Endothelial cell of umbilical vein (primary cell): ENCODE measurements at places on chromosomes 16 and 17. TPM values are rescaled to one million over a fixed set of nuclear protein-coding genes. Genes with fewer than 3 reads are reported as not detected.

DNA sequence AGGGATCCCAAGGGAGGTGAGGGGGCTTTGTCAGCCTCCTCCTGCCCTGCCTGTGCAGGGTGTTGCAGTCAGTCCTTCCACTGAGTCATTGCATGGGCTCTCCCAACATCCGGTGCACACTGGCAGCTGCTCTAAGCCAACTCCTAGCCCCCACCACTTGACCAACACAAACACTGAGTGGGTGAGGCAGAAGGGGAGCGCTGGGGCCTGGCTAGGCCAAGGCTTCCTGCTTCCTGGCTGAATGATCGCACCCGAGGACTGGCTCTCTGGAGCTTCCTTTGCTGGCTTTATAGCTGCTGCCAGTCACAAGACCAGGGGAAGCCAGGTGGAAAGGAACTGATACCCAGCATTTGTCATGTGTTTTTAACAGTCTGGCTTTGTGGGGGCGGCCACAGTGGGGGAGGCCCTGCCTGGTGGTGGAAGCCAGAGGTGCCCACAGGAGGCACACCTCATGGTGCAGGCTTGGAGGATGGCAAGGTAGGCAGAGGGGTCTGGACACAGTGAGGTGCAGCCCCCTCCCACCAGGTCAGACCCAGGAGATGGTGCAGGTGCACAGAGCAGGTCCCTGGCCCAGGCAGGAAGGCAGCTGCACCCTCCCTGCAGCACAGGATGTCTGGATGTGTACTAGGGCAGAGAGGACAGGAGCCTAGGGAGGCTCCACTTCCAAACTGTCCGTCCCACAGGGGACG, 6.8 kb downstream of the MPG start:
- H3K4me3 ChIP-seq = no peak overlapping the region
- peak overlapping the region; percentile 78 for H3K27ac ChIP-seq
- H3K36me3 ChIP-seq = peaks cover 25% of the 10 kb centered on the region
- H3K4me1 ChIP-seq = peaks cover 33% of the 10 kb centered on the region

- no peaks in the 10 kb centered on the region for H3K36me3 ChIP-seq
- H3K4me3 ChIP-seq = no peak overlapping the region
- no peaks in the 10 kb centered on the region for H3K27me3 ChIP-seq
- H3K4me1 ChIP-seq = no peaks in the 10 kb centered on the region
- H3K27ac ChIP-seq = no peak overlapping the region
- DNase-seq = no peak
Measured at GRCh38 chr16:1220841-1221627, 4.0 kb downstream of the TPSG1 start.

- H3K36me3 ChIP-seq = no peaks in the 10 kb centered on the region
- H3K27me3 ChIP-seq = no peaks in the 10 kb centered on the region
- no peak for DNase-seq
- H3K4me3 ChIP-seq = no peak overlapping the region
Measured at GRCh38 chr17:74339537-74340195, 13.6 kb downstream of the KIF19 start.

DNA sequence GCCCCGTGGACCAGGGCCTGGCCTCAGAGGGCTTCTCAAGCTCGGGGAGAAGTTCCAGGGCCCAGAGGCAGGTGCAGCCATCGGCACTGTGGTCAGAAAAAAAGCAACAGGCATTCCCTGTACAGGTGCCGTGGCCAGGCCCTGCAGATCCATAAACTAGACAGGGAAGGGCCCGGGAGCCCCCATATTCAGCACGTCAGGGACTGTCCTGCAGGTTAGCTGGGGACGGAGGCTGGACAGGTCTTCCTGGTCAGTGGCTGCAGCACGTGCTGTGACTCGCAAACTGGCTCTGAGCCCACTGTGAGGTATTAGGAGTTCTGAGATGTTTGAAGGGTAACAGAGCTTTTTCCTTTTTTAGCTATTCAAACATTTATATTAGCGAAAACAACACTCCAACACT, 15.0 kb upstream of the C16orf95 start:
- no peak overlapping the region for H3K4me3 ChIP-seq
- peaks cover 4% of the 10 kb centered on the region for H3K36me3 ChIP-seq
- DNase-seq = no peak
- H3K27me3 ChIP-seq = no peaks in the 10 kb centered on the region
- no peaks in the 10 kb centered on the region for H3K4me1 ChIP-seq

OTOP3 gene
- not detected in 2 replicates for polyA plus RNA-seq

DNA sequence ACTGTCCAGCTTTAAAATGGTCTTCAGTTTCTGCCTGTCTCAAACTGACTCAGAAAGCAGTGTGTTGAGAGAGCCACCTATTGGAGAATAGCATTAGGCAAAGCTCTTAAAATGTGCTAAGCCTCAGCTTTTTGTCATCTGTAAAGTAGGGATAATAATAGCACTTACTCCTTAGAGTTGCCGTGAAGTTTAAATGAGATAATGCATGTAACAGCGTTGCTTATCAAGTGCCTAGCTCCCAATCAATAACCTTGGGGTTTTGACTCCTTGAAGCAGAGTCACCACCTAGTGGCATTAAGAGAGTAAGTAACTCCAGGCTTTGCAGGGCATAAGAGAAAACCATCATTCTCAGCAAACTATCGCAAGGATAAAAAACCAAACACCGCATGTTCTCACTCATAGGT, 163.3 kb downstream of the HS3ST2 start:
- H3K4me3 ChIP-seq = no peak overlapping the region
- no peaks in the 10 kb centered on the region for H3K4me1 ChIP-seq
- peak; percentile 3 for DNase-seq
- no peaks in the 10 kb centered on the region for H3K36me3 ChIP-seq

DNA sequence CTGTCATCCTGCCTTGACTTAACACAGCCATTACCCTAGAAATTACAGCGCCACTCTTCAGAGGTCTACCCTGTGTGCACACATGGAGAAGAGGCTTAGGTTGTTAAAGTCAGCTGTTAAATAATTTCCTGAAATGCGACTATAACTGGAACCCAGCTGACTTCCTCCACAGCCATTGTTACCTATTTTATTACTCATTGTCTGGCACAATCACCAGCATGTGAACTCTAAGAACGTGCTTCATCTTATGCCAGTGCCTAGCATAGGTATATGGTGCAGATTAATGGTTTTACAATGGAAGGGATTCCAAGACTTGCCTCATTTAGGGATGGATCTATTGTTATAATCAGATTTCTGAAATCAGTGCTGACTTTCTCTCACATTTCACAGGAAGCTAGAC, 11.9 kb downstream of the RDM1 start:
- H3K36me3 ChIP-seq = no peaks in the 10 kb centered on the region
- H3K4me1 ChIP-seq = peaks cover 4% of the 10 kb centered on the region
- H3K27me3 ChIP-seq = peaks cover 2% of the 10 kb centered on the region
- no peak overlapping the region for H3K27ac ChIP-seq
- no peak overlapping the region for H3K4me3 ChIP-seq

DNA sequence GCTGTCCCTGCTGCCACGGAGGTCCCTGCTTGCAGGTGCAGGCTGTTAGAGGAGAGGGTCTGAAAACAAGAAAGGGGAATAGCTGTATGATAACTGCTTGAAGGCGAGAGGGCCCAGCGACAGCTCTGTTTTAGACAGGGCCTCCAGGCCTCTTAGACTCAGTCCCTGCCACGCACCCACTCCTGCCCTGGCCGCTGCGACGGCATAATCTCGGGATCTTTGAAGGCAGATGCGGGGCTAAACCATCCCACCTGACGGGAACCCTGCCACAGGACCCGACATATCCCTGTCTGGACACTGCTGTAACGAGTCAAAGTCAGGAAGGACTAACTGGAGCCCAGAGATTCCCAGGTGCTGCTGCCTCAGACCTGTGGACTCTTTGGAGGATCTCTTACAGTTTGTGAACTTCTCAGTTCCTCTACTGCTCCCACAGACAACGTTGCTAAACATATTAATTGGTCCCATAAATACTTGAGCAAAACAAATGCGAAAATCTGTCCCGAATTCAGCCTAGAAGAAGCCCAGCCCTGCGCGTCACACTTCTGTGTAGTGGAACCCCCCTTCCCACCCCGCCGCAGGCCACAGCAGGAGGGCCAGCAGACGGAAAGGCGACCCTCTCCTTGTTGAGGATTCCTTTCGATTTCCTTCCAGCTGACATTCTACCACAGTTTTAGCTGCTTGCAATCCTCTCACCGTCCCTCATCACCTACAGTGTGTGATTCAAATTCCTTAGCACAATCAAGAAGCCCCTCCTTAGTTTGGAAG, 998 bp upstream of the TMEM11 start:
- peak overlapping the region; percentile 43 for H3K4me3 ChIP-seq
- H3K27me3 ChIP-seq = no peaks in the 10 kb centered on the region
- DNase-seq = no peak
- H3K36me3 ChIP-seq = no peaks in the 10 kb centered on the region
- peaks cover 20% of the 10 kb centered on the region for H3K4me1 ChIP-seq
- H3K27ac ChIP-seq = peak overlapping the region; percentile 77

DNA sequence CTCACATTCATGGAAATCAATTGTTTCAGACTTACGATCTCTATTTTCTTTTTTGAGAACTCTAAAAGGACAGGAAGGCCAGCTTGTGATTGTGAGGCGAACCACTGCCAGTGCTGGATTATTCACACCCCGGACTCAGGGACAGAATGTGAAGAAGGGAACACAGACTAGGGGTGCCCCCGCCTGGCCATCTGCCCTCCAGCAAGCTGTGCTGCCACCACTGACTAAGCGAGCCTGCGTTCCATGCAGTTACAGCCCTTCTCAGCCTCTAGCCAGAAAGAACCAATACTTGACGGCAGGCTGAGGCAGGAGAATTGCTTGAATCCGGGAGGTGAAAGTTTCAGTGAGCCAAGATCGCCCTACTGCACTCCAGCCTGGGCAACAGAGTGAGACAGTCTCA, 2.8 kb downstream of the HAGH start:
- H3K27me3 ChIP-seq = no peaks in the 10 kb centered on the region
- H3K4me3 ChIP-seq = no peak overlapping the region
- peak; percentile 58 for DNase-seq
- H3K36me3 ChIP-seq = no peaks in the 10 kb centered on the region

- H3K27ac ChIP-seq = no peak overlapping the region
- H3K4me3 ChIP-seq = no peak overlapping the region
- H3K4me1 ChIP-seq = no peaks in the 10 kb centered on the region
- H3K36me3 ChIP-seq = no peaks in the 10 kb centered on the region
- DNase-seq = no peak
- H3K27me3 ChIP-seq = no peaks in the 10 kb centered on the region
Measured at GRCh38 chr16:13098536-13098935, 197.1 kb downstream of the SHISA9 start.

- DNase-seq = no peak
- H3K27me3 ChIP-seq = no peaks in the 10 kb centered on the region
- no peaks in the 10 kb centered on the region for H3K4me1 ChIP-seq
- no peaks in the 10 kb centered on the region for H3K36me3 ChIP-seq
- no peak overlapping the region for H3K4me3 ChIP-seq
Measured at GRCh38 chr16:80191928-80192327, 348.9 kb upstream of the DYNLRB2 start.
